ENCODE measurements at places on chromosomes 16 and 17.

DNA sequence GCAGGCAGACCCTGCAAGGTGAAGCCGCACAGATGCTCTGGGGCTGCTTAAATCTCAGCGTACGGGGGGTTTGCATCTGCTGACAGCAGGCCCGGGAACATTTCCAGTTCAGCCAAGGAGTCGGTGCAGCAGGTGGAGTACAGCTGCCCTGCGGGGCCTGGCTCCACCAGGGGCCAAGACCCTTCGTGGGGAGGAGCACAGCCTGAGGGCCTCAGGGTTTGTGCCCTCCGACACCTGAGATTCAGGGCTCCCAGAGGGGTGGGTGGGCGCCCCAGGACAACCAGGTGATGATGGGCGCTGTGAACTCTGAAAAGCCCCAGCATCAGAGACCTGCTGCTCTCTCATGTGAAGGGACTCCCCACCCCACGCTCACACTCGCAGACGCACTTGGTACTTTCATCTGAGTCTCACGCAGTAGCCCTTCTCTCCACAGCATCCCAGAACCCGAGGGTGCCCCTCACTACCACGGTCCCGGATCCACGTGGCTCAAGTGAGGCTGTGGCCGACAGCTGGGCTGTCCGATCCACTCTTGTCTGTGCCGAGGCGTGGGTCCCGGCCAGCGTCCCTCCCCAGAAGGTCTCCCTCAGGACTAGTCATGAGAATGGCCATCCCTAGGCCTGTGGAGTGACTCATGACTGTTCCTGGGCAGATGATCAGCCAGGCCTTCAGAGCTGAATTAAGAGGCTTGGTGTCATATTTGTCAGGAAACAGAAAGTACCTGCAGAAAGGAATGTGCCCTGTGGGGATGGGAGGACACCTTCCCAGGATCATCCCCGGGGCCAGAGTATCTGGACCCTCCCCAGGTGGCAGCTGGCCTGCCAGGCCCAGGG lies 29.6 kb downstream of the ACSF3 start:
- DNase-seq: no peak

- no peak for DNase-seq
Measured at GRCh38 chr17:43718544-43718943, 40.0 kb downstream of the SOST start.

DNA sequence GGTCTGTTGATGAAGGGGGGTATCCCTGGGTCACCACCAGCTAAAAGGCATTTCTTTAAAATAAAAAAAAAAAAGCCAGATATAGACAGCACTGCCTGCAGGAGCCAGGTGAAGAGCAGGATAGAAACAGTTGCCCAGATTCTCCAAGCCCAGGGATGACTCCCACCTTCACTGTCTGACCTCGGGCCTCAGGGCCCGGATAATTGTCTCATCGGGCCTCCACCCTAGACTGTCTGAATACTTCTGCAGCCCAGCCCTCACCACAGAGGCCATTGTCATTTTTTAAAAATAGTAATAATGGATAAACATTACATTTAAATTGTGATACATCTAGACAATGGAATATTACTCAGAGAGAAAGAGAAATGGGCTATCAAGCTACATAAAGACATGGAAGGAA lies 92.8 kb upstream of the TNRC6C start:
- DNase-seq: no peak

DNA sequence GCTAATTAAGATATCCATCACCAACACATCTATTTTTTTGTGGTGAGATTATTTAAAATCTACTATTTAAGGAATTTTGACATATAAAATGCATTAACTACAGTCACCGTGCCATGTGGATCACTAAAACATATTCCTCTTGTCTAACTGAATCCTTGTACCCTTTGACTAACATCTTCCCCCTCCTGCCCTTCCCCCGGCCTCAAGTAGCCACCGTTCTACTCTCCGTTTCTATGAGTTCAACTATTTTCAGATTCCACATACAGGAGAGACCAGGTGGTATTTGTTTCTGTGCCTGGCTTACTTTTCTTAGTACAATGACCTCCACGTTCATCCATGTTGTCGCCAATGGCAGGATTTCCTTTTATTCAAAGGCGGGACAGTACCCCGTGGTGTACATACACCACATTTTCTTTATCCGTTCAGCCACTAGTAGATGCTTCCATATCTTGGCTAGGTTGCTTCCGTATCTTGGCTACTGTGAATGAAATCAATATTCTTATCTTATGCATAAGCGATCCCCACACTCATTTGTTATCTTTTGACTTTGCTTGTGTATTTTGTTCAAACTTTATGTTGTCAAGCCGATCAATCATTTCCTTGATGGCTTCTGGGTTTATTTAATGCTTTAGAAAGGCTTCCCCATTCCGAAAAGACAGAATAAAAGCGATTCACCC lies 134.7 kb downstream of the KCNJ12 start:
- no peak for DNase-seq

DNA sequence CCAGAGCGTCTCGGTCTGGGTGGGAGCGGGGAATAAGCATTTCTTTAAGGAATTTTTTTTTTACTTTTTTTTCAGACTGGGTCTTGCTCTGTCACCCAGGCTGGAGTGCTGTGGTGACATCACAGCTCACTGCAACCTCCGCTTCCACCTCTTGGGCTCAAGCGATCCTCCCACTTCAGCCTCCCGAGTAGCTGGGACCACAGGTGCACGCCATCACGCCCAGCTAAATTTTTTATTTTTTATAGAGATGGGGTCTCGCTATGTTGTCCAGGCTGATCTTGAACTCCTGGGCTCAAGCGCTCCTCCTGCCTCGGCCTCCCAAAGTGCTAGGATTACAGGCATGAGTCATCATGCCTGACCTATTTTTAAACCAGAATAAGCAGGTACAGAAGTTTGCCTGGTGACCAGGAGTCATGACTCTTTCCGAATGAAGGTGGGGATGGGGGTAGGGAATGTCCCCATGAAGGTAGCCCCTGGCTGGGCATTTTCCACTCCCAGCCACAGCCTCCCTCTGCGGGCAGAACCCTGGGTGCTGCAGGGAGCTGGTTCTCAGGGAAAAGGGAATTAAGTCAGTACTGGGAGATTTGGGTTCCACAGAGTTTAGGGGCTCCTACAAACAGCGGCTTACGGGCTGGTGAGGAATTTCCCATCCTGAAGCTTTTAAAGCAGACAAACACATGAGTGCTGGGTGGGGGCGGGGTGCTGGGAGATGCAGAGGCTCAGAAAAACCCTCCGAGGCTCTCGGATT lies 48.3 kb downstream of the TBC1D16 start:
- no peak for DNase-seq

GRCh38 chr17:70053241-70054234 lies 21.5 kb upstream of the KCNJ16 start:
- DNase-seq: no peak

GRCh38 chr17:37671028-37671823 lies 28.0 kb upstream of the DDX52 start:
- no peak for DNase-seq

- no peak for DNase-seq
Measured at GRCh38 chr16:55476625-55477533, 2.1 kb upstream of the MMP2 start.

DNA sequence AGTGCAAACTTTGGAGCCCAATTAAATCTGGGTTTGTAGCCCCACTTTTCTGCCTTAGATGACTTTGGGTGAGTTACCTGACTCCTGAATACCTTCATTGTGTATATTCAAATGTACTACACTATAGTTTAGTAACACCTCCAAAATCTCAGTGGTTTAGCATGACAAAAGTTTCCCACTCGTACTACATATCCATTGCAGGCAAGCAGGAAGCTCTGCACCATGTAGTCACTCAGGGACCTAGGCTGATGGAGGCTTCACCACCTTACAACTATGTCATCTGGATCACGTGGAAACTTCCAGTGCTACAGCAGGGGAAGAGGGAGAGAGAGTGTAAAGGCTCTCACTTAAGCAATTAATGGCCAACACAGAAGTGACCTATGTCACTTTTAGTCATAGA lies 14.2 kb downstream of the ANKFN1 start:
- no peak for DNase-seq

- DNase-seq: no peak
Measured at GRCh38 chr16:67431775-67432505, 1.0 kb downstream of the HSD11B2 start.

Measured in stimulated activated CD4-positive, alpha-beta T cell treated with anti-CD3 and anti-CD28 coated beads, Interleukin-1b, Interleukin-23, amount 100 ng/mL, for 1 hour (primary cell).